Naive B cell (primary cell): ENCODE measurements at places on chromosomes 12 and 14. TPM values are rescaled to one million over a fixed set of nuclear protein-coding genes. Genes with fewer than 3 reads are reported as not detected.

RAD51AP1 gene
- 16.1 TPM for polyA plus RNA-seq

TTLL5 gene
- 15.9 TPM for polyA plus RNA-seq

MTRFR gene
- polyA plus RNA-seq = 27.9 TPM

SOCS2 gene
- polyA plus RNA-seq = not detected

ADAM21 gene
- 0.09 TPM for polyA plus RNA-seq

SLC10A1 gene
- polyA plus RNA-seq = 0.23 TPM

KCNMB4 gene
- 0.59 TPM for polyA plus RNA-seq

TCP11L2 gene
- polyA plus RNA-seq = 38.8 TPM

ETFBKMT gene
- 0.94 TPM for polyA plus RNA-seq

OASL gene
- polyA plus RNA-seq = 0.84 TPM

RNASE7 gene
- not detected for polyA plus RNA-seq

CARMIL3 gene
- polyA plus RNA-seq = 0.11 TPM

NXPH4 gene
- polyA plus RNA-seq = 4.4 TPM

HOXC11 gene
- not detected for polyA plus RNA-seq

OTOGL gene
- not detected for polyA plus RNA-seq

ASIC1 gene
- not detected for polyA plus RNA-seq

DNA sequence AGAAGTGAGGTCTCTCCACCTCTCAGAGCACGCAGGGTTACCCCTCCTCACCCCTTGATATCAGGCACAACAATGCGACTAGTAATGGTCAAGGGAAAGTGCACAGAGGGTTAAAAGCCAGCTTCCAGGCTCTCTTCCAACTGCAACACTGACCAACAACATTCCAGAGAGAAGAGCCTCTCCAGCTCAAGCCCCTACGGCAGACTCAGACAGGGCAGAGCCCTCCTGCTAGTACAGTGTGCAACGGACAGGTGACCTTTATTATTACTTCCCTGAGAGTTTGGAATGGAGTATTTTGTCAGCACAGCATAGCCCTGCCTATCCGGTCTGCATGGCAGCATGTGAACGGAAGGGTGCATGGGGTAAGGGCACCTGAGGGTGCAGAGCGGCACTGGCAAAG is 73.0 kb downstream of the PTPN21 start:
- H3K27ac ChIP-seq = no peak overlapping the region
- H3K4me1 ChIP-seq = no peaks in the 10 kb centered on the region
- no peak for DNase-seq
- H3K27me3 ChIP-seq = peaks cover 28% of the 10 kb centered on the region

DNA sequence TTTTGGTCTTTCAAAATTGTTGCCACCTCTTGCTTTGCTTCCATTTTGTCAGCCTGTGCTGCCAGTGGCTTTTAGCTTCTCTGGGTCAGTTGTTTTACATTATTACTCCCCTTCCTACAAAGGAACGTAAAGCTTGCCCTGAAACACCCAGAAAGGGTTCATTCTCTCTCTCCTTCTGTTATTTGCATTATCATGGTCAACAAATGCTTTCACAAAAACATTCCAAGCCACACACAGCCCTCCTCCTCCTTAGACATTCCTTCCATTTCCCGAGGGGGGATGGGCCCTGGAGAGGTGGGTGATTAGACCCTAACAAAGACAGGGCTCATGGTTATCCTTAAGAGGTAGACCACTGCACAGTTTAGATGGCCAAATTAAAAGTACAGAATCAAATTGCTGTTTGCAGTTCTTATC is 60.4 kb upstream of the SINHCAF start:
- no peaks in the 10 kb centered on the region for H3K27me3 ChIP-seq
- H3K4me3 ChIP-seq = no peak overlapping the region
- H3K36me3 ChIP-seq = peaks cover 30% of the 10 kb centered on the region
- no peak for DNase-seq

DNA sequence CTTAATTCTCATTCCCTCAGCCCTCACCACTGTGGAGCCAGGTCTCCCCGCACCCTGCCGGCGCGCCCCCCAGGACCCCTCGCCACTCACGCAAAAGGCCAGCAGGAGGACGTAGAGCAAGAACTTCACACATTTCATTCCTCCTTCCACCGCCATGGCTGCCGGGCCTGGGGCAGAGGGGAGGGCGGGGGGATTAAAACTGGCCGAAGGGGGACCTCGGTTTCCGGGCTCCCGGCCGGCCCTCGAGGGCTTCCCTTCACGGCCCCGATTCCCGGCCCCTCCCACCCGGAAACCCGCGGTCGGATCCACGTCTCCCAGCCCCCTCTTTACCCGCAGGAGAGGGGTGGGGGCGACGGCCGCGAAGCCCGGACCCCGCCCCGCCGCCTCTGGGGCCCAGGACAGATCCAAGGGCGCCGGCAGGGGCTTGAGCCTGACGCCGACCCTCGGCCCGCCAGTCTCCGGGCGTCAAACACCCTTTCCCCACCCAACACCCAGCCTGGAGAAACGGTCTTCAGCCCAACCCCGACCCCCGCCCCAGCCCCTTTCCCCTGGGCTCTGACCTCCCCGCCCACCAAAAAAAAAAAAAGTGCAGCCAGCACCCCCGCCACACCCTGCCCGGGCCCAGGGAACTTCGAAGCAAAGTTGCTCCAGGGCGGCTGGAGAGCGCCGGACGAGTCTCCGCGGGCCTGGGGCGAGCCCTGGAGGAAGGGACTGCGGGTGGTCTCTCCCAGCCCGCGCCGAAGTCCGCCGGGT is 447 bp downstream of the CD63 start:
- no peaks in the 10 kb centered on the region for H3K36me3 ChIP-seq
- no peak for DNase-seq
- peaks cover 55% of the 10 kb centered on the region for H3K4me1 ChIP-seq
- H3K4me3 ChIP-seq = peak overlapping the region; percentile 95
- no peak overlapping the region for H3K27ac ChIP-seq

GRCh38 chr12:96194971-96195844 is 1.0 kb downstream of the ELK3 start:
- H3K36me3 ChIP-seq = peaks cover 8% of the 10 kb centered on the region
- peak overlapping the region; percentile 94 for H3K4me3 ChIP-seq
- peak; percentile 81 for DNase-seq

DNA sequence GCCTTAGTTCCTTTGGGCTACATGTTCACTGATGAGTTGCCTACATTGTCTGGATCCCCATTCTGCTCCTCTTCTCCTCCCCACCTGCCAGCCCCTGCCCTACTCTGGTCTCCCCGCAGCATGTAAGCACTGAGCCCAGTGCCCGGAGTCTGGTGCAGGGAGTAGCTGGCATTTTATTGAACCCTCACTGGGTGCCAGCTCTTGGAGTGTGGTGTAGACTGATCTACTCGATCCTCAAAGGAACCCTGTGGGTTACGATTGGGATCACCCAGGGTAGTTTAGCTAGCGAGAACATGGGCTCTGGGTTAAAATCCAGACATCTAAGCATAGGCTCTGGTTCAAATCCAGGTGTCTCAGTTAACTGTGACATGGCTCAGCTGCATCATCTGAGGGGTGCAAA is 8.3 kb upstream of the SERPINA6 start:
- H3K4me3 ChIP-seq = no peak overlapping the region
- no peak for DNase-seq
- H3K36me3 ChIP-seq = no peaks in the 10 kb centered on the region
- no peaks in the 10 kb centered on the region for H3K4me1 ChIP-seq
- H3K27me3 ChIP-seq = peaks cover 12% of the 10 kb centered on the region

- peaks cover 14% of the 10 kb centered on the region for H3K27me3 ChIP-seq
- H3K4me1 ChIP-seq = no peaks in the 10 kb centered on the region
- no peaks in the 10 kb centered on the region for H3K36me3 ChIP-seq
- H3K27ac ChIP-seq = no peak overlapping the region
- DNase-seq = no peak
Observed at GRCh38 chr12:124633365-124634362, 66.3 kb upstream of the NCOR2 start.

- no peaks in the 10 kb centered on the region for H3K36me3 ChIP-seq
- peak overlapping the region; percentile 88 for H3K27ac ChIP-seq
- peak overlapping the region; percentile 89 for H3K4me3 ChIP-seq
- H3K27me3 ChIP-seq = no peaks in the 10 kb centered on the region
- H3K4me1 ChIP-seq = peaks cover 22% of the 10 kb centered on the region
Observed at GRCh38 chr14:23056145-23056955, 970 bp downstream of the CDH24 start.

DNA sequence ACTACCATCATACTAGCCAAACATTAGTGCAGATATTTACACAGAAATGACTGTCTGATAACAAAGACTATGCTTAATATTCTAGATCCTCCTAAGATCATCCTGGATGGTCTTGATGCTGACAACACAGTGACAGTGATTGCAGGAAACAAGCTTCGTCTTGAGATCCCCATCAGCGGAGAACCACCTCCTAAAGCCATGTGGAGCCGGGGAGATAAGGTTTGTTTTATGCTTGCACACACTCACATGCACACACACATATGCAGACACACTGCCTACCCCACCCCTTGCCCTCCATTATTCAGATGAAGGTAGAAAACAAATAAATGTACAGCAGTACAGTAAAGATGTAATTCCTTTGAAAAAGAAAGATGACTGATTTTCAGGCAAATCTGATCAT is 44.4 kb upstream of the CHPT1 start:
- H3K4me1 ChIP-seq = peaks cover 27% of the 10 kb centered on the region
- no peak overlapping the region for H3K4me3 ChIP-seq
- H3K36me3 ChIP-seq = no peaks in the 10 kb centered on the region
- H3K27me3 ChIP-seq = no peaks in the 10 kb centered on the region

- H3K36me3 ChIP-seq = no peaks in the 10 kb centered on the region
- H3K4me3 ChIP-seq = no peak overlapping the region
- H3K27ac ChIP-seq = peak overlapping the region; percentile 23
- DNase-seq = no peak
- peaks cover 14% of the 10 kb centered on the region for H3K4me1 ChIP-seq
Observed at GRCh38 chr12:62606654-62607053, 140.0 kb downstream of the MON2 start.

DNA sequence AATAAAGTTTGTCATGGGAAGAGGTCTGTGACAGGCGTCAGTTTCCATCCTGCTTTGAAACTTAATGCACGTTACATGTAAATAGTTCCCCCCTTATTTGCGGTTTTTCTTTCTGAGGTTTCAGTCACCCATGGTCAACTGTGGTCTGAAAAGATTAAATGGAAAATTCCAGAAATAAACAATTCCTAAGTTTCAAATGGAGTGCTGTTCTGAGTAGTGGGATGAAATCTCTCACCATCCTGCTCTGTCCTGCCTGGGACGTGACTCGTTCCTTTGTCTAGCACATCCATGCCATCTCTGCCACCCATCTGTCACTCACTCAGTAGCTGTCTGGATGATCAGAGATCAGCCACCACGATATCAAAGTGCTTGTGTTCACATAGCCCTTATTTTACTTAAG is 51.3 kb upstream of the DICER1 start:
- no peaks in the 10 kb centered on the region for H3K4me1 ChIP-seq
- H3K36me3 ChIP-seq = peaks cover 44% of the 10 kb centered on the region
- DNase-seq = no peak
- no peak overlapping the region for H3K27ac ChIP-seq
- H3K27me3 ChIP-seq = no peaks in the 10 kb centered on the region

- no peaks in the 10 kb centered on the region for H3K27me3 ChIP-seq
- no peak overlapping the region for H3K27ac ChIP-seq
- H3K4me3 ChIP-seq = no peak overlapping the region
- H3K36me3 ChIP-seq = no peaks in the 10 kb centered on the region
- no peak for DNase-seq
Observed at GRCh38 chr14:38070061-38070588, 137.6 kb upstream of the SSTR1 start.

GRCh38 chr12:93128332-93128707 is 199.2 kb upstream of the EEA1 start:
- H3K36me3 ChIP-seq = no peaks in the 10 kb centered on the region
- no peaks in the 10 kb centered on the region for H3K27me3 ChIP-seq
- no peak overlapping the region for H3K27ac ChIP-seq
- H3K4me3 ChIP-seq = no peak overlapping the region
- DNase-seq = no peak

GRCh38 chr12:131620946-131621681 is 89.8 kb upstream of the SFSWAP start:
- H3K36me3 ChIP-seq = no peaks in the 10 kb centered on the region
- H3K27ac ChIP-seq = no peak overlapping the region
- peaks cover 41% of the 10 kb centered on the region for H3K27me3 ChIP-seq

DNA sequence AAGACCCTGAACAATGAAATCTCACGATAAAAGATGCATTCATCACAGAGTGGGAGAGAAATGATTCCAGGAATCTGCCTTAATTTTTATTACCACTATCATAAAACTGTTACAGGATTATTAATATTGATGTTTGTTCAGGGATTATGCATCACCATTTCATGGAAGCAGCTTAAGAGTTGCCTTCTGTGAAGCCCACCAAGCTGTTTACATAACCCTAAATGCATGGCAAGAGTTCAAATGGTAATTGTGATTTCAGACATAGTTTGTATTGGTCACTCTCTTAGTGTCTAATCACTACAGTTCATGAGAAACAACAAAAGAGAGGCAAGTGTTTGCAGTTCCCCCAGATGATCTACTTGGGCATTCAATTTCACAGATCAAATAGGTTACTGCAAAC is 527.7 kb downstream of the RPS29 start:
- no peak overlapping the region for H3K4me3 ChIP-seq
- H3K27ac ChIP-seq = no peak overlapping the region
- DNase-seq = no peak
- peaks cover 8% of the 10 kb centered on the region for H3K27me3 ChIP-seq
- no peaks in the 10 kb centered on the region for H3K36me3 ChIP-seq
- H3K4me1 ChIP-seq = no peaks in the 10 kb centered on the region

DNA sequence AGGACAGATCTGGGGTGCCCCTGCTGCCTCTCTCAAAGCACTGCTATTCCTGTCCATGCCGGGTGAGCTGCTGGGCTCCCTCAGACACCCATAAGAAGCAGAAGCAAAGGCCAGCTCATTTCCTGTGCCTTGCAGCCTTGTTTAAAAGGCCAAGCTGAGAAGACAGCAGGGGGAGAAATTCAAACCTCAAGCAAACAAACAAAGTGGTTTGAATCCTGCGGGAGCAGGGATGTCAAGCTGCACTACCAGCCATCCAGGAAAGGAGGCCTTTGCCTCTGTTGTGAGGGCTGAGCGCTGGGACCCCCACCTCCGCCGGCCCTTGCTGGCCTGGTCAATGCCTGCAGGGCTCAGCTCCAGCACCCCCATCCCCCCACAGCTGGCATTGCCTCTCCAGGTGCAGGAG is 176.5 kb downstream of the PIWIL1 start:
- H3K27me3 ChIP-seq = no peaks in the 10 kb centered on the region
- H3K4me1 ChIP-seq = no peaks in the 10 kb centered on the region
- DNase-seq = no peak

- no peak overlapping the region for H3K4me3 ChIP-seq
- no peak for DNase-seq
- H3K4me1 ChIP-seq = no peaks in the 10 kb centered on the region
- H3K27me3 ChIP-seq = no peaks in the 10 kb centered on the region
- H3K36me3 ChIP-seq = no peaks in the 10 kb centered on the region
- no peak overlapping the region for H3K27ac ChIP-seq
Observed at GRCh38 chr12:117733549-117733805, 235.3 kb downstream of the KSR2 start.
